Peyer's patch (tissue), 4 donors: ENCODE measurements at places on chromosomes 2 and 18. TPM values are rescaled to one million over a fixed set of nuclear protein-coding genes. Genes with fewer than 3 reads are reported as not detected.

Gene TBR1
- total RNA-seq = not detected

Gene MBD5
- total RNA-seq = 44.2 TPM

Gene KCNJ3
- 6.6 TPM for total RNA-seq

Gene TRABD2A
- total RNA-seq = 85.4 TPM

Gene CAPN14
- total RNA-seq = not detected

Gene NOSTRIN
- 78.8 TPM for total RNA-seq

Gene DARS1
- total RNA-seq = 29.4 TPM

Gene NLRC4
- 0.27 TPM for total RNA-seq

Gene CCT7
- 131 TPM for total RNA-seq

DNA sequence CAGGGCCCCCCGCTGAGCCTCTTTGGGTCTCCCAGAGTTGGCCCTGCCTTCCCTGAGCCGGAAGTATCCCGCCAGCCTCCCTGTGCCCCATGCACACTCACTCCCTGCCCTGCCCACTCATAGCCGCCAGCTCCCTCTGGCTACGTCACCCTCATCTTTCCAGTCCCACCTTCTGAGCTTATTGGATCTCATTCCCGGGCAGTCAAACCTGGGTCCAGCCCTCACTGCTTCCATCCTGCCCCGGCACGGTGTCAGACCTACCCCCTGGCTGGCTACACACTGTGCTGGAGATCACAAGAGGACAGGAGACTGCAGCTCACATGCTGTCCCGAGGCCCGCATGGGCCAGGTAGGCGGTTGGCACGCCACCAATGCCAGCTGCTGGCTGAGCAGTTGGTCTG, 147.2 kb downstream of the ASB1 start:
- H3K4me1 ChIP-seq = no peaks in the 10 kb centered on the region
- no peak overlapping the region for H3K27ac ChIP-seq
- no peak overlapping the region for H3K4me3 ChIP-seq
- H3K36me3 ChIP-seq = no peaks in the 10 kb centered on the region
- no peaks in the 10 kb centered on the region for H3K27me3 ChIP-seq

DNA sequence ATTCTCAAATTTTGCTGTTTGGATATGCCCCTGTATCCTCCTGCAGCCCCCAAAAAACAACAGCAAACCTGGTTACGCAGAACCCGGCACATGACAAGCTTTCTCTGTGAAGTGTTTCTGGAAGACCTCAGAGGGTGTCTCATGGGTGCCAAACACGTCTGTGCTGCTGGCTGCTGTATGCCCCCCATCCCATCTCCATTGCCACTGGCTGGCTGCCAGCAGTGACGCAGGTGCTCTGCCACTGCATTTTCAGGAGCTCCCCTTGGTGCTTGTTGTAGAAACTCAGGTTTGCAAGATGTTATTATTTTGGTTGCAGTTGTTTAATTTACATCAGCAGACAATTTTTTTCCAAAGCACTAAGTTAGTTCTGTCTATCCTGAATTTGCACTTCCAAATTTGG, 166.4 kb upstream of the FANCL start:
- DNase-seq = no peak
- no peaks in the 10 kb centered on the region for H3K4me1 ChIP-seq
- H3K27me3 ChIP-seq = no peaks in the 10 kb centered on the region

DNA sequence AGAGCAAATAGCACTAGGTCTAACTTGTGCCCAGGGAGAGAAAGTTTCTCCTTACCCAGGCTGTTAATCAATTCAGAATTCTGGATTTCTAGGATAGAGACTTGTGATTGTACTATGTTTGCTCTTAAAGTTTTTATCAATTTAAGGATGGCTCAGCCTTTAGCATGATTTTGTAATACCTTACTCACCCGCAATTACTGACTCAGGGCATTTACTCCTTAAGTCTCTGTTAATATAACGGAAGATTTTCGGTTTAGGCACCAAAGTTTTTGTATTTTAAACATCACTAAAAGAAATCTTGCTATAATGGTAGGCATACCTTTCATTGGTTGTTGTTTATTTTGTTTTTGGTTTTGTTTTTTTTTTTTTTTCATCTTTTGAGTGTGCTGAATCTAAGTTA, 358.2 kb downstream of the RBM43 start:
- H3K27ac ChIP-seq = no peak overlapping the region
- no peak for DNase-seq
- no peaks in the 10 kb centered on the region for H3K4me1 ChIP-seq
- no peaks in the 10 kb centered on the region for H3K36me3 ChIP-seq
- no peaks in the 10 kb centered on the region for H3K27me3 ChIP-seq

DNA sequence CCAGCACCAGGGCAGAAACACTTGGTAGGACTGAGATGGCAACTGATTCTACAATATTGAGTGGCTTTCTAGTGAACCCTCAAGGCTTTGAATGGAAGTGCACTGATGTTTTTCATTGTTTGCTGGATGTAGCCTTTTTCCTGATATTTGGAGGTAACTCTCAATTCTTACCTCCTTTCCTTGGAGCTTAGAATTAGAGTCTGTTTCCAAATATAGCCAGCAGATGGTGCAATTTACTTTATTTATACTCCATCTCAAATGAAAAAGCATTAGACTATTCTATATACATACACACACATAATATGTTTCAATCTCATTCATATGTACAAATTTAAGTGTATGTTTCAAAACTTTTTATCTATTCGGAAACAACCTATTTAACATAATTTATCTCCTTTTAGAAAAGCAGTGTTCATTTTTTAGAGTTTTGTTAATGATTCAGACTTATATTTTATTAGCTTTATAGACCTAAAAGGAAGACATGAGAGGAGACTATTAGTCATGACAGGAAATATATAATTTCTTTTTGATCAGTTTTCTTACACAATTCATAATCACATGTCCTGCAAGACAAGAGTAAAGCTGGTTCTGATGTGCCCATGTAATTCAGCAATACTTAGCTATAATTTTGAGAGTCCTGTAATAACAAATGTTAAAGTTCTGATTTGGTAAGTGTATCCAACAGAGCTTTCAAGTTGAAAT, 124.8 kb downstream of the NUP35 start:
- no peak overlapping the region for H3K4me3 ChIP-seq
- H3K27me3 ChIP-seq = no peaks in the 10 kb centered on the region
- H3K4me1 ChIP-seq = no peaks in the 10 kb centered on the region
- DNase-seq = no peak
- H3K36me3 ChIP-seq = no peaks in the 10 kb centered on the region

DNA sequence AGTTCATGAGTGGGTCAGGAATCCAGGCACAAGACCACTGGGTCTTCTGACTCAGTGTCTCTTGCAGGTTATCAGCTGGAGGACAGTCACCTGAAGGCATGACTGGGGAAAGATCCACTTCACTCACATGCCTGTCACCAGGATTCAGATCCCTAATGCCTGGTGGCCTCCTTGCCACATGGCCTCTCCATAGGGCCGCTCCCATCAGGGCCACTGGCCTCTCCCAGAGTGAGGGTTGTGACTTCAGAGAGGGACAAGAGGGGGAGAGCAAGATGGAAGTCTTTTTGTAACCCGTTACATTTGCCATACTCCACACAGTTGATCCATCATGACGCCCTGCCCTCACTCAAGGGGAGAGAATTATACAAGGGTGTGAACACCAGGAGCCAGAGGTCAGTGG, 13.0 kb upstream of the OTOS start:
- H3K4me1 ChIP-seq = no peaks in the 10 kb centered on the region
- H3K36me3 ChIP-seq = no peaks in the 10 kb centered on the region
- H3K27me3 ChIP-seq = no peaks in the 10 kb centered on the region
- no peak overlapping the region for H3K4me3 ChIP-seq

- no peaks in the 10 kb centered on the region for H3K27me3 ChIP-seq
- no peak for DNase-seq
- H3K4me1 ChIP-seq = no peaks in the 10 kb centered on the region
- no peak overlapping the region for H3K27ac ChIP-seq
- H3K36me3 ChIP-seq = no peaks in the 10 kb centered on the region
These were observed 49.1 kb downstream of the SOX11 start for GRCh38 chr2:5741242-5741641.

GRCh38 chr18:43961722-43962121, 684.4 kb upstream of the SYT4 start:
- no peak overlapping the region for H3K27ac ChIP-seq
- no peaks in the 10 kb centered on the region for H3K4me1 ChIP-seq
- no peaks in the 10 kb centered on the region for H3K27me3 ChIP-seq
- DNase-seq = no peak

GRCh38 chr18:8049147-8049546, 482.0 kb downstream of the PTPRM start:
- no peak overlapping the region for H3K4me3 ChIP-seq
- no peaks in the 10 kb centered on the region for H3K4me1 ChIP-seq
- no peak for DNase-seq
- H3K27me3 ChIP-seq = no peaks in the 10 kb centered on the region
- no peaks in the 10 kb centered on the region for H3K36me3 ChIP-seq

- H3K4me3 ChIP-seq = no peak overlapping the region
- no peak for DNase-seq
- no peaks in the 10 kb centered on the region for H3K4me1 ChIP-seq
- H3K27me3 ChIP-seq = no peaks in the 10 kb centered on the region
These were observed 135.2 kb upstream of the NFATC1 start for GRCh38 chr18:79260510-79260909.

DNA sequence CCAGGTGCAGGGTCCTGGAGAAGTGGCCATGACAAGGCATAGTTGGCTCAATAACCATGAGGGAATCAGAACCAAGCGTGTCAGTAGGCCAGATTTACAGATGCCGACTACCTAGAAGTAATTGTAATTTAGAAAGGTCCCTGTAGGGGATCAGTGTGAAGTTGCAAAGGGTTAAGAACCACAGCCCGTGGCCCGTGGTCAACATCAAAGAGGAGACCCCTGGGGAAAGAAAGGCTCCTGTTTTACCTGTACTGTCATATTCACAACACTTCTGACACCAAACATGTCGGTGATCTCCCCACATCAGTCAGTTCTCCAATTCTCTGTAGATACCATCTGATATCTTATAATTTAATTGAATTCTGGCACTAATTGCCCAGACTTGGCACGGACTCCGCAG, 31.0 kb downstream of the SP100 start:
- DNase-seq = no peak
- no peaks in the 10 kb centered on the region for H3K36me3 ChIP-seq
- no peaks in the 10 kb centered on the region for H3K4me1 ChIP-seq
- peak overlapping the region; percentile 10 for H3K27ac ChIP-seq
- no peak overlapping the region for H3K4me3 ChIP-seq

- no peaks in the 10 kb centered on the region for H3K36me3 ChIP-seq
- no peaks in the 10 kb centered on the region for H3K4me1 ChIP-seq
- no peak overlapping the region for H3K27ac ChIP-seq
These were observed 99.0 kb downstream of the PRKCE start for GRCh38 chr2:45750484-45750883.

GRCh38 chr2:224887141-224887540, 155.1 kb downstream of the DOCK10 start:
- no peak overlapping the region for H3K4me3 ChIP-seq
- no peaks in the 10 kb centered on the region for H3K36me3 ChIP-seq
- no peaks in the 10 kb centered on the region for H3K4me1 ChIP-seq

- H3K27ac ChIP-seq = no peak overlapping the region
- H3K4me1 ChIP-seq = peaks cover 10% of the 10 kb centered on the region
- DNase-seq = no peak
These were observed 77.3 kb downstream of the LONRF2 start for GRCh38 chr2:100244881-100245605.

GRCh38 chr18:59420244-59420643, 61.2 kb upstream of the LMAN1 start:
- no peaks in the 10 kb centered on the region for H3K36me3 ChIP-seq
- H3K27me3 ChIP-seq = no peaks in the 10 kb centered on the region
- no peak overlapping the region for H3K4me3 ChIP-seq
- H3K4me1 ChIP-seq = no peaks in the 10 kb centered on the region
- no peak for DNase-seq

GRCh38 chr2:23204685-23205242, 180.2 kb upstream of the KLHL29 start:
- H3K36me3 ChIP-seq = no peaks in the 10 kb centered on the region
- no peaks in the 10 kb centered on the region for H3K27me3 ChIP-seq
- DNase-seq = no peak
- no peak overlapping the region for H3K27ac ChIP-seq
- H3K4me1 ChIP-seq = no peaks in the 10 kb centered on the region
- no peak overlapping the region for H3K4me3 ChIP-seq

GRCh38 chr2:150012986-150013385, 425.4 kb upstream of the MMADHC start:
- no peak for DNase-seq
- H3K4me3 ChIP-seq = no peak overlapping the region
- H3K36me3 ChIP-seq = no peaks in the 10 kb centered on the region
- no peak overlapping the region for H3K27ac ChIP-seq
- H3K27me3 ChIP-seq = no peaks in the 10 kb centered on the region

GRCh38 chr2:219514196-219514761, at the start of gene ASIC4:
Gene ASIC4, plus strand, starts transcription at chr2:219514482. Its CDS starts 243 bp downstream, at chr2:219514725.
- no peaks in the 10 kb centered on the region for H3K36me3 ChIP-seq
- H3K4me1 ChIP-seq = no peaks in the 10 kb centered on the region
- no peak within 1 kb of the TSS for H3K4me3 ChIP-seq

GRCh38 chr2:127932199-127932876, 46.6 kb upstream of the AMMECR1L start:
- no peaks in the 10 kb centered on the region for H3K4me1 ChIP-seq
- no peak overlapping the region for H3K27ac ChIP-seq
- no peaks in the 10 kb centered on the region for H3K27me3 ChIP-seq

GRCh38 chr2:3254442-3254941, 123.1 kb downstream of the EIPR1 start:
- H3K4me3 ChIP-seq = no peak overlapping the region
- H3K27me3 ChIP-seq = no peaks in the 10 kb centered on the region
- no peak for DNase-seq

DNA sequence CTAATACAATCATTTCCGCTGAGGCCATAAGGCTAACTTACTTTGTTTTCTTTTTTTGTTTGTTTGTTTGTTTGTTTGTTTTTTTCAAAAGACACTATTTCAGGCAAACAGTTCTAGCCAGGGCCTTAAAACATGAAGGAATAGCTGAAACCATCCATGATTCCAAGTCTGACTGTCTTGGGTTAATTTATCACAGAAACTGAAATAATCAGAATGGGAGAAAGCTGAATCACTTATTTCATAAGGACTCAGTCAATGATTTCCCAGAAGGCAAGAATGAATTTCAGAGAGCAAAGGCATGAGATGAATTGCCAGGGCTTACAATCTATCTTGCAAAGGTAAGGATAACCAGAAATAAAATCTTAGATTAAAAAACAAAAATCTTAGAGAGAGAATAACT, 1315.1 kb downstream of the SUCLG1 start:
- H3K36me3 ChIP-seq = no peaks in the 10 kb centered on the region
- DNase-seq = no peak
- no peaks in the 10 kb centered on the region for H3K4me1 ChIP-seq
- no peak overlapping the region for H3K27ac ChIP-seq

DNA sequence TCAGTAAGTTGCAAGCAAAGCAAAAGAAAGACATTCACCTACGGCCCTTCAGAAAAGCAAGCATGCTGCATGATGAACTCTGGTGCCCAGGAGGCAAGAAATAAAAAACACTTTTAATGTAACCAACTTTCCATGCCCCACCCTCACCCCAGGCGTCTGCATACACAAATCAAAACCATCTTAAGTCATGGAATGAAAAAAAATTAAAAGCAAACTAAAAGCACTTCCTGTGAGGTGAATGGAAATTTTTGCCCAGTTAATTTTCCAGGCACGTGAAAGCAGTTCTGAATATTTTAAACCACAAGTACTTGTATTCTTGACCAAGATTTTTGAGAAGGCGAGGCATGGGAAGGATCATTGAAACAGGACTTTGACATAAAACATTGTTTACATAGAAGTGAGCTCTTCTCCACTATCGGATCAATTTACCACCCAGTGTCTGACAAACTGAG, 2.5 kb upstream of the ICOS start:
- no peaks in the 10 kb centered on the region for H3K4me1 ChIP-seq
- H3K27ac ChIP-seq = no peak overlapping the region
- H3K36me3 ChIP-seq = no peaks in the 10 kb centered on the region
- H3K27me3 ChIP-seq = no peaks in the 10 kb centered on the region
- H3K4me3 ChIP-seq = no peak overlapping the region
- no peak for DNase-seq
